Spleen (tissue), 13 donors: ENCODE measurements at places on chromosomes 4 and X.

DNA sequence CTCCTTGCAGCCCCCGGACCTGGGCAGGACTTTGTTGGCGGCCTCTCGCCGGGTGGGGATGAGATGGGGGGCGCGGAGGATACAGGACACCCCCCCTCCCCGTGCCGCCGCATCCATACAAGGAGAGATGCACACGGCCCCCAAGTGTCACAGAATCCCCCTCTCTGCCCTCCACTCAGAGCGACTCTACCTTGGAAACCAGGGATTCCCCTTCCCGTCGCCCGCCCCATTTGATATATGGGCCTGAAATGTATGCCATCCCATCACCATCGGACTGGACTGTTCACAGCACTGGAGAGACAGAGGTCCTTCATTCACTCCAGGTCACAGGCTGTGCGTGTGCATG, 426 bp downstream of the PORCN start:
- DNase-seq, result no peak

DNA sequence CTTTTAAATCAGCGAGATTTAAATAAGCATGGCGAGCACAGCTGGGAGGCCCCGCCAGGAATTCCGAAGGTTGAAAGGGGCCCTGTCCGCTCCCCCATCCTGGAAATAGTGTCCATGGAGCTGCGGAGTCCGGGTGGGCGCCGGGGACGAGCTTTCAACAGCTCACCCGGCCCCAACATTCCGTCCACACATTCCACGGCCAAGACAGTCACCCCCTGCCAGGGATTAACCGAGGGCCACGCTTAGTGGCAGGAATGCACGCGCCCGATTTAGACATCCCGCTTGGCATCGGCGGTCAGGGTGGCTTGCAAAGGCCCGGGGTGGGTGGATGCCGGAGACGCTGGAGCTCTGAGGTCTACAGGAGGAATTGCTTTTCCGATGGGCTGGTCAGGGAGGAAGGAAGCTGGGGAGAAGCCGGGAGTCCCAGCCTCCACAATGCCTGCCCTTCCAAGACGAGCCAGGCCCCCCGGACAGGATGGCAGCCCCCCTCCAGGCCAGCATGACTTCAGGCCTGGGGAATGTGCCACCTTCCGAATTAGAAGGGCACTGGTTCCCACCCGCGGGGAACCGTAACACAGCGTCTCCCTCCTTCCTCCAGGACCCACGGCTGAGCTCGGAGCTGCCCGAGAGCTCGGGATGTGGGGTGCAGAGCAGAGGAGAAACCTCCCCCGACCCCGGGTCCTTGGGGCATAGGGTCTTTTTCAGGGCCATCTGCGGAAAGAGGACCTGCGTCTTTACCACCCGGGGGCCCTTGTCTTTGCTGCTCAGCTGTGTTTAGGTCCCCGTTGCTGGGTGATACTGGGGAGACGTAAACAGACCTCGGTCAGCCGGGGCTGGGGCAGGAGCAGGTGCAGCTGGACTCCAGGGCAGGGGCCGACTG, 26.9 kb upstream of the PPP2R3B start:
- no peak for DNase-seq

- DNase-seq, result no peak
Measured at GRCh38 chr4:99404595-99405287, 30.4 kb downstream of the ADH7 start.

- DNase-seq, result no peak
Measured at GRCh38 chr4:169184236-169184635, 86.5 kb downstream of the SH3RF1 start.

- no peak for DNase-seq
Measured at GRCh38 chrX:133307094-133307493, 88.9 kb upstream of the TFDP3 start.

GRCh38 chr4:89268679-89269078, 38.9 kb downstream of the GPRIN3 start:
- DNase-seq, result no peak

GRCh38 chr4:159374749-159375530, 272.1 kb downstream of the RAPGEF2 start:
- DNase-seq, result no peak

DNA sequence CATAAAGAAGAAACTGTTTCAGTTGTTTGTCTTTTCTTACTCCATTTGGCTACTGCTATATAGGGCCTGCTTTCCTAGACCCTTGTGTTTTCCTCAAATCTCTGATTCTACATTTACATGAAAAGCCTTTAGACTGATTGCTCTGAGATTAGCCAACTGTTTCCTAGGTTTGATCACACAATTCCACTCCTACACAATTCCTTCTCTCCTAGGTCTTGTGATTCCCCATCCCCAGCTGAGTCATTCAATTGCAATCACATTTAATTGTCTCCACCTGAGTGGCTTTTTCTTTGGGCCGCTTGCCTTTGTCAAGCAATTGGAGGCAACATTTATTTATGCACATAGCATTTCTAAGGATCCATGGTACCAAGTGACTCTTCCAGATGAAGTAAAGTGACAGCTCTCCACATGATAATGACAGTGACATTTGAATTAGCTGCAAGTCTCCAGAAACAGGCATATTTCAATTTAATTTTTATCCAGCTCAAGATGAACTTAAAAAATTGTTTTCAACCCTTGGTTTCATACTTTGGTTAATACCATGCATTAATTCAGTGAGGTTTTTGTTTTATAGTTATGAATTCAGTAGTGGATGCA, 35.8 kb downstream of the ATXN3L start:
- no peak for DNase-seq

- peak; percentile 85 for DNase-seq
Measured at GRCh38 chrX:13101441-13102139, 57.2 kb upstream of the FAM9C start.

DNA sequence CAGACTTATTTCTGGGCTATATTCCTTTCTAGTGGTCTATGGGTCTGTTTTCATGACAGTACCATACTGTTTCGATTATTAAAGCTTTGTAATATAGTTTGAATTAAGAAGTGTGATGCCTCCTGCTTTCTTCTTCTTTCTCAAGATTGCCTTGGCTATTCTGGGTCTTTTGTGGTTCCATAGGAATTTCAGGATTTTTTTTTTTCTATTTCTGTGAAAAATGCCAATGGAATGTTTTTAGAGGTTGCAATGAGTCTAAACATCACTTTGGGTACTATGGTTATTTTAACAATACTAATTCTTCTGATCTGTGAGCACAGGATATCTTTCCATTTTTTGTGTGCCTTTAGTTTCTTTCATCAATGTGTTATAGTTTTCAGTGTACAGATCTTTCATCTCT, 204.3 kb upstream of the HCCS start:
- DNase-seq, result no peak

- no peak for DNase-seq
Measured at GRCh38 chrX:6024204-6024603, 204.5 kb downstream of the NLGN4X start.

DNA sequence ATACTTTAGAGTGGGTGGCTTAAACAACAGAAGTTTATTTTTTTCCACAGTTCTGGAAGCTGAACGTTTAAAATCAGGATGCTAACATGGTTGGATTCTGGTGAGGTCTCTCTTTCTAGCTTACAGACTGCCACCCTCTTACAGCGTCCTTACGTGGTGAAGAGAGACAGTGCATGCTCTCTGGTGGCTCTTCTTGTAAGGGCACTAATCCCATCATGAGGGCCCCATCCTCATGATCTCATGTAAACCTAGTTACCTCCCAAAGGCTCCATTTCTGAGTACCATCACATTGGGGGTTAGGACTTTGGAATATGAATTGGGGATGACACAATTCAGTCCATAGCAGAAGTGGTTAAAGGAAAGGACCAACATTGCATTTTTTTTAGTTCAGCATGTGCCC, 132.8 kb downstream of the BMPR1B start:
- no peak for DNase-seq

- DNase-seq, result no peak
Measured at GRCh38 chrX:153514259-153514658, 3.2 kb upstream of the ATP2B3 start.

DNA sequence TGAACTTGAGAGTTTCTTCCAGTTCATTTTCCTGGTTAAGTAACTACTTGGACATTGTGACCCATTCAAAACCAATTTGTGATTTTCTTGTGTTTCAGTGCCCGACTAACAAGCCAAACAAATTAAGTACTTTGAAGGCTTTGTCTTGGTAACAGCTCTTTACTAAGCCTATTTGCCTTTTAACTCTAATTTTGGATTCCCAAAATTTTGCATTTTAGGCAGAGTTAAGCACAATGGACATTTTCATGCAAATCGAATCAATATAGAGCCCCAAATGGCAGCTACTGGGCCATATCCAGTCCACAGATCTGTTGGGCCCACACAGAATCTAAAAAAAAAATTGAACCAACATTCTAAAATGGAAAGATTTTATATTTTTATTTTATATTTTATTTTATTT, 31.4 kb upstream of the CHRNA9 start:
- no peak for DNase-seq
